ENCODE measurements at places on chromosomes 6 and 20.

GRCh38 chr6:159875194-159875593, 15.6 kb upstream of the MAS1 start:
- no peak for DNase-seq

GRCh38 chr6:44064089-44064947, 62.9 kb downstream of the MRPL14 start:
- DNase-seq: peak; percentile 97

DNA sequence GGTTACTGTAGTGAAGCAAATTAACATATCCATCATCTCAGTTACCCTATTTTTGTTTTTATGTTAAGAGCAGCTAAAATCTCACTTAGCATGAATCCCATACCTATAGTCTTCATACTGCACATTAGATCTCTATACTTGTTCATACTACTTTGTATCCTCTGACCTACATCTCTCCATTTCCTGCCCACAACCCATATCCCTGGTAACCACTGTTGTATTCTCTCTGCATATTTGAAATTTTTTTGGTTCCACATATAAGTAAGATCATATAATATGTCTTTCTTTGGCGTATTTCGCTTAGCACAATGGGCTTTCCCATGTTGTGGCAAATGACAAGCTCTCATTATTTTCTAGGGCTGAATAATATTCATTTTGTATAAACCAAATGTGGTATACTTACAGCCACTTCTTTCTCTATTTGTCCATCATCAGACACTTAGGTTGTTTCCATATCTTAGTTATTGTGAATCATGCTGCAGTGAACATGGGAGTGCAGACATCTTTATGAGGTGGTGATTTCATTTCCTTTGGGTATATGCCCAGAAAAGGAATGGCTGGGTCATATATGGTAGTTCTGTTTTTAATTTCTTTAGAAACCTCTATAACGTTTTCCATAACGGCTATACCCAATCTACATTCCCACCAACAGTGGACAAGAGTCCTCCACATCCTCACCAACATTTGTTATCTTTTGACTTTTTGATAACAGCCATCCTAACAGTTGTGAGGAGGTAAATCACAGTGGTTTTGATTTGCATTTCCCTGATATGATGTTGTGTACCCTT, 39.8 kb downstream of the BACH2 start:
- no peak for DNase-seq

DNA sequence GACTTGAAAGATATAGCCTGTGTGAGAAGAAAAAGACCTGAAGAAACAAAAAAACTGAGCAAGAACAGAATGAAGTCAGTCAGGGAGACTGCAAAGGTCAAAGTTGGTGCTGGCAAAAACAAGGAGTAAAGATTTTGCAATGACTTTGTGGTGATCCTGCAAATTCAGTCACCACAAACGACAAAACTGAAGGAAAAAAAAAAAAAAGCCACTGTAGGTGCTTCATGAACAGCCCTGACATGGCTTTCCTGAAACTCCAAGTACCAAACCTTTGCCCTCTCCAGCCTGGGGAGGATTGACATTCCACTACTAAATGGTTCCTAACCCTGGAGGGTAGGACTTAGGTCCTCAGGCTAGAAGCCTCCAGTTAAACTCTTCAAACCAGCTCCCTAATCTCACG, 114.7 kb upstream of the BEND3 start:
- no peak for DNase-seq

DNA sequence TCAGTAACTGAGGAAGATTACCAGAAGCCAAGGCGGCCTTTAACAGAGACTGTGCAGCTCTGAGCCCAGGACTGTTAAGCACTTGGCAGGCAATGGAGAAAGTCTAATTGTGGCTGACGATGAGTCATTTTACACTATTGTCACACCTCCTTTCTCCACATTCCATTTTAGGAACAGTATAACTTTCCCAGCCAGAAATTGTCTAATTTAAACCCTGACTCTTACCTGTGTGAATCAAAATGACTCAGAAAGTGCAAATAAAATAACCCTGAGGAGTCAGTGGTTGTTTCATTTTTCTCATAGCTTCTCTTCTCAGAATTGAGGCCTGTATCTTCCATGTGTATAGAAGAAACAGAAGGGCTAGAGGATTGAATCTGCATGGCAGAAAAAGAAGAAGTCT, 40.0 kb upstream of the OPN5 start:
- DNase-seq: no peak

DNA sequence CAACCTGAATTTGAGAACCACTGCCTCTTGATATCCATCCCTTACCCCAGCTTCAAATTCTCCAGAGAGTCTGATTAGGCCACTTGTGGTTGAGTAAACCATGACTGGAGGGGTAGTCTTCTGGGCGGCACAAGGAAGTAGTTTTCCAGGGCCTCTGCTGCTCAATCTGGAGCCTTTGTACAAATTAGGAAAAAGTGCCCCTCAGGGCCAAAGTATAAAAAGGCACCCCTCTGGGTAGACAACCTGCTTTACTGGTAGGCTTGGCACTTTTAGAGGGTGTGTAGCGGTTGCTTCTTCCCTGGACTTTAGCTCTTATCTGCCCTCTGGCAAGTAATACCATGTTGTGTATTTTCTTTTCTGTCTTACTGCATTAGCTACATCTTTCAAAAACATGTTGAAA, 32.9 kb upstream of the RPL7L1 start:
- DNase-seq: no peak

GRCh38 chr6:21596145-21596948, 2.8 kb downstream of the SOX4 start:
- peak; percentile 19 for DNase-seq

DNA sequence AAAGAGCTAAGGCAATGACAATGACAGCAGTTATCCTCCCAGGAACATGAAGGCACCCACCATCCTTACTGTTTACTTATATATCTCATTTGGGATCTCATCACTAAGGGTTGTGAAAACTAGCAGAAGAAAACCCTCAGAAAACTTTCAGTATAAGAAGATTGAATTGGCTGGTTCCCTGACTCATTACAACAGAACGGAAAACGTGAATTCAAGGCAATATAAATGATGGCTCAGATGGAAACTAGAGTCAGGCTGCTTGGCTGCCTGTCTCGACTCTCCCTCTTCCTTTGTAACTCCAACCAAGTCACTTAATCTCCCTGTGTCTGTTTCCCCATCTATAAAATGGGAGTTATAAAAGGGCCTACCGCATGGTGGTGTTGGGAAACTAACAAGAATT, 387.1 kb upstream of the JARID2 start:
- no peak for DNase-seq

DNA sequence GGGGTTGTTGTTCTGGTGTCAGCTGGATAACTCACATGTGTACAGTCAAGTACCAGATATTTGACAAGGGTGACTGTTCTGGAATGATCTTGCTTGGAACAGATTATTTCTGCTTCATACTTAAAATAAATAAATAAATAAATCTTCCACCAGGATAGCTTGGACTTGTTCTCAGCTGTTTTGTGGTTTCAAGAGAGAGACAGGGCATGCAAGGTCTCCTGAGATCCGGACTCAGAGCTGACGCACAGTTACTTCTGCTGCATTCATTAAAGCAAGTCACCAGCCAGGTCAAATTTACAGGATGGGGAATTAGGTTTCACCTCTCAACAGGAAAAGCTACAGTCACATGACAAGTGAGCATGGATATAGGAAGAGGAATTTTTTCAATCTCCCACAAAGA, 285.0 kb upstream of the SPTLC3 start:
- no peak for DNase-seq

- DNase-seq: peak; percentile 43
Measured at GRCh38 chr6:5214570-5215052, 46.1 kb downstream of the LYRM4 start.

DNA sequence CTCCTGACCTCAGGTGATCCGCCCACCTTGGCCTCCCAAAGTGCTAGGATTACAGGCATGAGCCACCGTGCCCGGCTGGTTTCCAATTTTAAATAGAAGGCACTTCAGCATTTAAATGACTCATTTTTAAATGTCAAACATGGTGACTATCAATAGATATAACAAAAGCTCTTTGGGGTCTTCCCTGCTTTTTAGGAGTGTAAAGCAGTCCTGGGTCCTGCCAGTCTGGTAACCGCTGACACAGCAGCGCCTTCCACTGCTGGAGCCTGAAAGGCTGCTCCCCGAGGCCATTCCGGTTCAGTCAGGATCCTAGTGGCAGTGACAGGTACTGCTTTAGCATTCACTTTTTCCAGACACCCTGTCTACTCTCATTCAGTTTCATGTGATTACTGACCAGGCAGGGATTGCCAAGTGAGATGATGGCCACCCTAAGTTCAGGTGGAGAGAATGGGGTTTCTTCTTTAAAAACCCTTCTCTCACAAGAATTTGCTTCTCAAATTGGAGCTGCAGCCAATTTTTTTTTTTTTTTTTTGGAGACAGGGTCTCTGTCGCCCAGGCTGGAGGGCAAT, 5.1 kb downstream of the DIDO1 start:
- DNase-seq: peak; percentile 74

DNA sequence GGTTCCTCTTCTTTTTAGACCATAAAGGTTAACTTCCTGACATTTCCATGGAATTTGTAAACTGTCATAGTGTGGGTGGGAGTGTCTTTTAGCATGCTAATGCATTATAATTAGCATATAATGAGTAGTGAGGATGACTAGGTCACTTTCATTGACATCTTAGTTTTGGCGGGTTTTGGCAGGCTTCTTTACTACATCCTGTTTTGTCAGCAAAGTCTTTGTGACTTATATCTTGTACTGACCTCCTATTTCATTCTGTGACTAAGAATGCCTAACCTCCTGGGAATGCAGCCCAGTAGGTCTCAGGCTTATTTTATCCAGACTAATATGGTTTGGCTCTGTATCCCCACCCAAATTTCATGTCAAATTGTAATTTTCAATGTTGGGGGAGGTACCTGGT, 149.6 kb upstream of the SYNCRIP start:
- no peak for DNase-seq

GRCh38 chr20:5410470-5410869, 93.7 kb upstream of the PROKR2 start:
- no peak for DNase-seq
